ENCODE measurements at places on chromosomes 6 and 20.

- no peak for DNase-seq
Observed at GRCh38 chr20:32024683-32025295, 14.6 kb downstream of the CCM2L start.

- DNase-seq = no peak
Observed at GRCh38 chr20:62975251-62975760, 22.8 kb downstream of the SLC17A9 start.

- peak; percentile 29 for DNase-seq
Observed at GRCh38 chr20:46111028-46111835, 6.9 kb upstream of the CD40 start.

GRCh38 chr6:77620278-77620882 is 32.5 kb upstream of the MEI4 start:
- DNase-seq = no peak

GRCh38 chr6:147704691-147705090 is 196.2 kb downstream of the SAMD5 start:
- no peak for DNase-seq

GRCh38 chr20:49268600-49269365 is 9.1 kb downstream of the ZNFX1 start:
- DNase-seq = no peak

GRCh38 chr6:14174226-14174625 is 56.7 kb downstream of the CD83 start:
- DNase-seq = no peak

DNA sequence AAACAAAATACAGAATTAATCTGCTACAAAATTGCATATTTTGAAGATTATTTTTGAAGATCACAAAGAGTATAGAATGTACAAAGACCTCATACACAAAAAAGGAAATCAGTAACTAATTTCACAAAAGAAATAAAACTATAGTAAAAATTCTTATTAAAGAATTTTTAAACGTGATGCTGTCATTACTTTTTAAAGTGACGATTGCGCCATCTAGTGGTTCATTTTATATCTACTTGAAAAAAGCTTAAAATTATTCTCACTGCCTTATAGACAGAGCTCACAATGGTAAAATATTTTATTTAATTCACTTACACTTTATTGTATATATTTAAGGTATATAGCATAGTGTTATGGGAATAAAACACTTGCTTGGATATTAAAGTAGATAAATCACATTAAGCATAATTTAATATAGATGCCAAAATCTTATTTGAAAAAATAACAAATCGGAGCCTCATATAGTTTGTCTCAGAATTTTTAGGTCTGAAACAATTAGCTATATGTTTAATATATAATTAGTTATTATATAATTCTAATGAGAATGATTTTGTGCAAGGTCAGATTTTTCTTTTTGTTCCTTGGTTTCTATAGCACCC is 128.8 kb downstream of the PHF3 start:
- DNase-seq = no peak

GRCh38 chr6:138503881-138504680 is 4.8 kb upstream of the NHSL1 start:
- no peak for DNase-seq

- DNase-seq = no peak
Observed at GRCh38 chr6:163285691-163286090, 128.8 kb upstream of the QKI start.

- DNase-seq = no peak
Observed at GRCh38 chr6:163490826-163491577, 76.5 kb downstream of the QKI start.

- DNase-seq = no peak
Observed at GRCh38 chr6:167711768-167712730, 114.7 kb upstream of the AFDN start.

DNA sequence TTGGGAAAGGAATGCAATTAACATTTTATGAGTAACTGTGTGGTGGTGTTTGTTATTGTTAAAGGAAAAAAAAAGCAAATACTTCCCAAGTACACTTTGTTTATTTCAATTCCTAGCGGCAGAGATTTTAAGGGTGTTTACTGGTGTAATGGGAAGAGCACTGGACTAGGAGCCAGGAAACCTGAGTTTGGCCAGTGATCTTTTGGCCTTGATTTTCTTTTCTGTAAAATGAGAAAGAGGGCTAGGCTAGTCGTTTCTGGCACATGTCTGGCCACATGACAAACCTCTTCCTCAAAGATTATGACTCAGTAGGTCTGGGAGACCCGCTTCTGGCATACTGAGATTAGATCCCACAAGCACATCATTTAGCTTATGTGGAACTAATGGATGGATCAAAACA is 428.1 kb upstream of the NOX3 start:
- DNase-seq = no peak

DNA sequence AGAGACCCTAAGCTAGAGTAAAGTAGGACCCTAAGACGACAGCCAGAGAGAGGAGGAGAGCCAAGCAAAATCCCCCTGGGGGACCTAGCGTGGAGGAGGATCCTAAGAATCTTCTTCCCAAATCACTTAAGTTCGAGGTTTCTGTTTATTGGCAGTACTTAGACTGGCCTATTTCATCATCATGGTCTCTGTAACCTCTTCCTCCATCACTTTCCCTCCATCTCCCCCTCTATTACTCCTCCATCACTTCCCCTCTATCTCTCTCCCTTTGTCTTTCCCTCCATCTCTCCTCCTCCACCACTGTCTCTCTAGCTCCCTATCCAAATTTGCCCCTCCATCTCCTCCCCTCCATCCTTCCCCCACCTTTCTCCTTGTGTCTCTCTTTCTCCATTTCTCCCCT is 833.6 kb upstream of the FLRT3 start:
- DNase-seq = no peak

DNA sequence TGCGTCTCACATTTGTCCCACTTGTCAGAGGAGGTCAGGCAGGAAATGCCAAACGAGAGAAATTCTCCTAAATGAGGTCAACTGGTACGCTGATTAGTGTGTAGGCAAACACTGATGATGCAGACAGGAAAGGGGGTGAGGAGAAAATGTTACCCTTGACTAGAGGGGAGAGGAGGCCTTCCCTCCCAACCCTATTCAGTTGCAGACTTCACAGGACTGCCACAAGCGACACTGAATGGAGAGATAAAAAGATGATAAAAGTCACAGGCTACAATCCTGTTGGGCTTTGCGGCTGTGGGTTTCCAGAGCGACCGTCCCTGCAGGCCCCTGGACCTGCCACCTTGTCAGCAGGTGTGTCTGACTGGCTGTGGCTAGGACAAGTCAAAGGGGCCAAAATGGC is 569.4 kb downstream of the CDH26 start:
- no peak for DNase-seq

DNA sequence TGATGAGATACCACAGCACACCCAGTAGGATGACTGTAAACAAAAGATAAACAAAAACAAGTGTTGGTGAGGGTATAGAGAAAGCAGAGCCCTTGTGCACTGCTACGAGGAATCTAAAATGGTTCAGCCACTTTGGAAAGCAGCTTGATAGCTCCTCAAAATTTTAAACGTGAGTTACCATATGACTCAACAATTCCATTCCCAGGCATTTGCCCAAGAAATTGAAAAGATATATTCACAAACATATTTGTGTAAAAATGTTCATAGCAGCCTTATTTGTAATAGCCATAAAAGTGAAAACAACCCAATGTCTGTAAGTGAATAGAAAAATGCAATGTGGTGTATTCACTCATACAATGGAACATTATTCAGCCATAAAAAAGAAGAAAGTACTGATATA is 141.0 kb upstream of the BTBD3 start:
- no peak for DNase-seq

DNA sequence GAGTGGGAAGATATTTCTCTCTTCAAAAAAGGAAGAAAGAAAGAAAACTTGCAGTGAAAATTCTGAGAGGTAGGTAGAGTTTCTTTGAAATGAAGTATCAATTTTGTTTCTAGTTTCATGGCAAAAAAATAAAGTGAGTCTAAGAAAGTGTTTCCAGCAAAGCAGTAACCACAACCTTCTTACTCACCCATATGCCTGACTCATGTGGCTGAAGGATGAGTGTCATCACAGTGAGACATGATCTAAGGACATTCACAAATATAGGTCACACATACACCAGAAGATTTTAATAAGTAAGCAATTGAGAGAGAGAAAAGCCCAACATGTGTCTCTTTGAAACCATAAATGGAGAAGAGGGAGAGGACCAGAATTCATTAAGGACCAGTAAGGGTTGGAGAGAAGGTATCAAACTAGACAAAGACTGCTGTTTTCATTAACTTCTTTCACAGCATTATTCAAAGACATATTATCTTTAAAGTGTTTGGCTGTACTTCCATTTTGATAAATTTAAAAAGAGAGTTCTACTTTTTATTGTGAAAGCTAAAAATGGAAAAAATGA is 169.5 kb downstream of the FRK start:
- DNase-seq = no peak

- DNase-seq = no peak
Observed at GRCh38 chr6:5729813-5730517, 276.8 kb downstream of the NRN1 start.

DNA sequence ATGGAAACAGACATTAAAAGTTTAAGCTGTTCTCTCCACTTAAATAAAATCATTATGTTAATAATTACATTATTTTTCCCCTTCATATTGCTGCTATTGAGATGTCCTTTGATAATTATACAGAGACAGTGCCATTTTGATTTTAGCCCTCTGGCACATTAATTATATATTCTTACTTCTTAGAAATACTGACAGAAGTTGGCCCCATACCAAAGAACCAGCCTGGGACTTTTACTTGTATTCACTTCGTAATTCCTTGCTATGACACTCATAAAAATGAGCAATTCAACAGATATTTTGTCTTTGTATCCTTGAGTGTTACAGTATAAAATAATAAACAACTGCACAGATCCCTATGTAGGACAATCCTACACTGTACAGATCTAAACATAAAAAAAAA is 743.7 kb downstream of the TBC1D32 start:
- DNase-seq = no peak

DNA sequence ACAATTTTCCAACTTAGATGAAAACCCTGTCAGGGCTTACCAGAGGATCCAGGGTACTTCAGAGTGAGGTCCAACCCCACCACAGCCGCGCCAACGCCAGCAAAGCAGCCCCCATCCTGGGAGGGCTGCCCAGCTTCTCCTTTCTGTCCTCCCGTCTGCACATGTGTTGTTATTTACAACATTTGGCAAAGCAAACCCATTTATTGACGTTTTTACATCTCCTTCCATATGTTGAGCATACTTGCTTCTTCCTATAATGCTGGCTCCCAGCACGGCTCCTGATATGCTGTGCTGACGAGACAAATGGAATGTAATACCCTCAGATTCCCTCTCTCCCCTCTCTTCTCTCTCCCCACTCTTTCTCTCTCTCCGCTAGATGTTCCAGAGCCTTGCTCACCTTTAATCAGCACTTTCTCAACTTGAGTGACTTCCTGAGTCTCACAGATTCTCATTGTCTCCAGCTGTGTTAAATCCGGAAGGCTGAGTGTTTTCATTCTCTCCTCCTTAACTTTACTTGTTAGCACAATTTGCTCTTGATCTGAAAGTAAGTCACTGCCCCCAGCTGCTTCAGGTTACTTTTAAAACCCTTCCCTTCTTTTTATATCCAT is 22.7 kb downstream of the RCAN2 start:
- no peak for DNase-seq

DNA sequence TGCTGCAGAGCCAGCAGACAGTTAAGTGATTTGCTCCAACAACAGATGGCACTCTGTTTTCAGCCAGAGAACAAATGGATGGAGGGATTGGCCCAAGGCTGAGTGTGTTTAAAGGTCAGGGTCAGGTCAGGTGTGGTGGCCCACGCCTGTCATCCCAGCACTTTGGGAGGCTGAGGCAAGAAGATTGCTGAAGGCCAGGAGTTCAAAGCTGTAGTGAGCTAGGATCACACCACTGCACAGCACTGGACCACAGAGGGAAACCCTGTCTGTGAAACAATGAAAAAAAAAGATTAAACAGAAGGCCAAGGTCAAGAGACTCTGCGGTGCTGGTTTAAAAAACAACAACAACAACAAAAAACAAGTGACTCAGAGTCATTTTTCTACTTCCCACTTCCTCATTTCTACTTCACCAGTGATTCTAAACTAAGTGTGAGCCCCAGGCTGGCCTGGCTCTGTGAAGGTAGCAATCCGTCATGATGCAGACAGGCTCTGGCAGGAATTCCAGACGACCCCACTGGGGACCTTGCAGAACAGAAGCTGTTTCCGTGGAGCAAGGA is 42.5 kb upstream of the ARMC2 start:
- no peak for DNase-seq

DNA sequence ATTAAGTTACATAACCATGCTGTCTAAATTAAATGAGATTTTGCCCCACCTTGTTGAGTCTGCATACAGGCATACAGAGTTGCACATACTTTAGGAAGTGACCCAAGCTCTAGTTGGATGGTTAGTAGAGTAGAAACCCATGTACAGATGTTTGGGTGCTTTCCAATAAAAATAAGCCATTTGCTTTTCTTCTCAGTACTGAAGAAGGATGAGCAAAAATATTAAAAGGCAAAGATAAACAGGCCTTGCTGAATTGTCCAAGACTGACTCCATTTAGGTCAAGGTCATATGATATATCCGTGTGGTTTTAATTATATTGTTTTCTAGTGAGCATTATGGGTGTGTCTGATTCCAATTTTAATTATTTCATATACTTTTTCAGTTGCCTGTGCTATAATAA is 589.4 kb downstream of the RFPL4B start:
- DNase-seq = no peak

- no peak for DNase-seq
Observed at GRCh38 chr6:167125410-167125809, 2.5 kb downstream of the CCR6 start.

DNA sequence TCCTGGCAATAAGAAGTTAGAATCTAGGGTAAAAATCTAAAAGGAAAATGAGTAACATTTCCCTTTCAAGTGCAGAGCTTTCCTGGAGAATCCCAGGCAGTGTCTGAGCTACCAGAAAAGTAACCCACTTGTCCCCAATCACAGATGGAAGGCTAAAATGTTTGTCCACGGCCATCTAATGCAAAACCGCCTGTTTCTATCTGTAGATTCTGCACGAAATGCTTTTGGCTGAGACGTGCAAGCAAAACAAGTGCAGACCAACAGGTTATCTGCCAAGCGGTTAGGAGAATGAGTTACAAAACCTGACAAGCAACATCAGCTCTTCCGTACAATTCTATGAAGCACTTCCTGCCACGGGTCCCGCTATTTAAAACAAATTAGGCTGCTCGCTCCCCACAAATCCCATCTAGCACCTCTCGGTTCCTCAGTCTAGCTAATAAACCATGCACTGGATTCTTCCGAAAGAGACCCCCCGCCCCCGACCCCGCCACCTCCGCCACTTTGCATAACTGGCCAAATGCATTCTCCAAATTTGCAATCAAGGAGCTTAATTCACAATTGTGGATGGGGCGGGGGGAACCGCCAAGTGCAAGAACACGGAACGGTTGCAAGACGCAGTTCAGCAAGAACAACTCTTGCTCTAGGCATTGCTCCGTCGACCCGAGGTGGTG is 1.4 kb downstream of the ELOVL5 start:
- DNase-seq = no peak

GRCh38 chr6:12656906-12657305 is 59.7 kb upstream of the PHACTR1 start:
- no peak for DNase-seq
